ENCODE measurements at places on chromosomes 12 and 14.

DNA sequence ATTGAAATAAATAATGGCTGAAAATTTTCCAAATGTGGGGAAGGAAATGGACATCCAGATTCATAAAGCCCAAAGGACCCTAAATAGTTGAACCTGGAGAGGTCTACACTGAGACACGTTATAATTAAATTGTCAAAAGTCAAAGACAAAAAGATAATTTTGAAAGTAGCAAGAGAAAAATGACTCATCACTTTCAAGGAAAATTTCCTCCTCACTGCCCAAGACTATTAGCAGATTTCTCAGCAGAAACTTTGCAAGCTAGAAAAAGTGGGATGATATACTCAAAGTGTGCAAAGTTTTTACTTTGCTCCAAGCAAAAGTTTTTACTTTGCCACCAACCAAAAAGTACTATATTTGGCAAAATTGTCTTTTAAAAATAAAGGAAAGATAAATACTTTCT is 15.9 kb upstream of the KRT83 start:
- DNase-seq, result no peak

GRCh38 chr14:74647678-74648461 is 35.8 kb upstream of the LTBP2 start:
- no peak for DNase-seq

GRCh38 chr12:32148372-32148771 is 41.7 kb downstream of the BICD1 start:
- no peak for DNase-seq

DNA sequence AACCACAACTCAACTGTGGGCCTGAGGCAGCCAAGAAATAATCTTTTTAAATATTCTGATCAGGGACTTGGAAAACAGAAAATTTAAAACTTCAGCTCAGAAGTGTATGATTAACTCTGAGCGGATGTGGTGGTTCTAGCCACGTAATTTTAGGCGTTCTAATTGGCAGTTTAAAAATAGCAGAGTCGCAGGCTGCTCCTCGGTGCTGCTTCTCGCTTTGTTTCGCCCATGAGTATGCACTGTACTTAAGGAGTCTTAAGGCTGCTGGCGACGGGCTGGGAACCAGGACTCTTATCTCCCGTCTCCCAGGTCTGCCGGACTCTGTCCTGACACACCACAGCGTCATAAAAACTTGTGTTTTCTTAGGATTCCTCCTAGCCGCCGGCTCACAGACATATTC is 113.4 kb upstream of the PELI2 start:
- DNase-seq, result no peak

DNA sequence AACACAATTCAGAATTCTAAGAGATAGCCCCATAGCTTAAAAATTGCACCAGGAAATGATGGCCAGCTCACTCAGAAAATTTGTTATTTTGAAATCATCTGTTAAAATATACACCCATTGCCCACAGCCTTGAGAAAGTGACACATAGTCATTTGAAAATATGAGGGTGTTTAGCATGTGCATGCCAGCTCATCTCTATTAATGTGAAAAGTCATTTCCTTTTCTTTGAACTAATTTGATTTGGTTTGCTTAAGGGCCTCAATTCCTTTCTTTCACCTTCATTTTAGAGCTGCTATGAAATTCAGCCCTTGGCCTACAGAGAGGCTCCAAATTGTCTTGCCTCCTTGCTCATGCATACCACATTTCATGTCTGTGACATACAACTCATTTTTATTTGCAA is 241.4 kb downstream of the PHLDA1 start:
- no peak for DNase-seq

GRCh38 chr12:68011882-68012207 is 22.6 kb downstream of the IFNG-AS1 start:
- no peak for DNase-seq

- no peak for DNase-seq
These were observed 134.0 kb downstream of the GCH1 start for GRCh38 chr14:54768501-54769129.

- DNase-seq, result no peak
These were observed 17.0 kb downstream of the TMEM116 start for GRCh38 chr12:111995782-111996480.

DNA sequence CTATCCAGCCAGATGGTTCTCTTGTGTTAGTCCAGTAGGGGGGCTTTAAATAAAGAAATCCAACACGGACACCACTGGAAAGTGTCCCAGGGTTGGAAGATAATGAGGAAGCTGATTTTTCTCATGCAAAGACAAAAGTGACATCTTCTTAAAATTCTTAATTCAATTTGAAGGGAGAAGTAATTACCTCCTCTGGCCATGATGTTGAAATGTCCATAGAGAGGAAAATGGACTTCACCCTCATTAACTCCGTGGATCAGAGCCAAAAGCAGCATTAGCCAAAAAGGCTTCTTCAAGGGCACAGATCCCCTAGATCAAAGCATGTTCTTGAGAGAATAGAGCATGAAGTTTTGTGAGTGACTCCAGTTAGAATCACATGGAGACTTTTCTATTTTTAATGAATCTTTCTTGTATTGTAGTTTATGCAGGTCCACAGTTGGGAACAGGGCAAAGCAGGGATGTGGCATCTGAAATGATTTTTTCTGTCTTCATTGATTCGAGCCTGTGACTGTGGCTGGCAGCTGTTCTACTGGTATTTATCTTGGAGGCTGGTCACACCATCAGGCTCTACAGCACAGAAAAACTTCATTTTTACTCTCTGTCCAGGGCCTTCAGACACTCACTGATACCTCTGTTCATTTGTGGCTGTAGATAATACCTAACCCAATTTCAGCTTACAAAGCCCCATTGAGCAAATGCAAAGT is 1002.5 kb downstream of the AACS start:
- no peak for DNase-seq

DNA sequence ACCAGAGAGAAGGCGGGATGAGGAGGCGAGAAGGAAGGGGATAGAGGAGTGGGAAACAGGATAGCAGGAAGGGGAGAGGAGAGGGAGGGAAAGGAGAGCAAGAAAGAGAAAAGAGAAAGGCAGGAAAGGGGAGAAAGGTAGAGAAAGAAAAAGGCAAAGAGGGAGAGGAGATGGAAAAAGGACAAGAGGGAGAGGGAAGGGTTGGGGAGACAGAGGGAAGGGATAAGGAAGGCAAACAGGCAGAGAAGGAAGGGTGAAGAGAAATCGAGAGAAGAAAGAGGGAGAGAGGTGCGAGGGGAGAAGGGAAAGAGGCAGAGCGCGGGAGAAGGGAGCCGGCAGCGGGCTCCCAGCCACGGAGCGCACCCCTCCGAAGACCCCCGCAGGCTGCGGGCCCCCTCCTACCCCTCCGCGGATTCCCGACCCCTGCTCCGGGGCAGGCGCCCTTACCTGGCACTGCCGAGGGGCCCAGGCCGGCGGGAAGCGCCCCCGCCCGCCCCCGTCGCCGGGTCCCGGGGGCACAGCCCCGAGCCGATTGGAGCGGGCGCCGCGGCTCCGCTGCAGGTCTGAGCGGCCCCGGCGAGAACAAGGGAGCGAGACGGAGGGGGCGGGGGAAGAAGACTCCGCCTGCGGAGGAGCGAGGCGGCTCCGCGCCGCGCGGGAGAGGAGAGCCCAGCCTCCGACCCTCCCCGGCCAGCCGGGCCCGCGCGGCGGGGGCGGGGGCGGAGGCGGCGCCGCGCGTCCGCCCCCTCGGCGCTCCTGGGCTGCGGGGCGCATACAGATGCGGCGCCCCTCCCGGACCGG is at the start of gene CDH24:
Gene CDH24 (minus strand): TSS at position 565 of the 801 bp plus-strand sequence. CDS start 1,787 bp downstream, outside the sequence.
- peak; percentile 25 for DNase-seq
